ENCODE measurements at places on chromosomes 4 and X. TPM values are rescaled to one million over a fixed set of nuclear protein-coding genes. Genes with fewer than 3 reads are reported as not detected.

Gene IRS4
- total RNA-seq = 0.19 TPM

- DNase-seq = no peak
Observed at GRCh38 chr4:128716338-128716737, 93.2 kb upstream of the JADE1 start.

DNA sequence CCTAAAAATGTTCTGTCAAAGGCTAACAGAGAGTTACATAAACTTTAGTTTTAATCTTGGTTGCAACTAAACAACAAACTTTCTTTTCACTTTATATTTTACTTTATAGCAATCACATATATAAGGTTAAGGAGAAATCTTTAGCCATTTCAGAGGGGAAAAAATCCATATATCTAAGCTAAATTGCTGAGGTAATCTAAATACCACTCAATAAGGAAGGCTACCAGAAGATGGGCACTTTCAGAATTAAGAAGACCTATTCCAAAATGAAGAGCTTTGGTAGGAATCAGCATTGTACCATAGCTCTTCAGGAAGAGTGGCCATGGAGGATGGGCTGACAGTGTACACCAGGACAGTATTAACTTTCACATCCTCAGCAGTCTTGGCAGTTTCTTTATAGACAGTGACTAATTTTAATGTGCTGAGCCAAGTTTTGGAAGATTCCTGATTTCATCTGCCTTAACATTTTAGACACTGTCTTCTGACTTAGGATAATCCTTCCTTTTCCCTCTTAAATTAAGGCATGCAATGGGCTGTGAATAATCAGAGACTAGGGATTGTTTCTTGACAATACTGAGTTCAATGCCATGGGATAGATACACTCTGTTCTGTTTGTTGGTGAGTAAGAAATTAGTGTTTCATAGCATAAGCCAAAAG is 7.1 kb downstream of the FAT4 start:
- DNase-seq = peak; percentile 58

DNA sequence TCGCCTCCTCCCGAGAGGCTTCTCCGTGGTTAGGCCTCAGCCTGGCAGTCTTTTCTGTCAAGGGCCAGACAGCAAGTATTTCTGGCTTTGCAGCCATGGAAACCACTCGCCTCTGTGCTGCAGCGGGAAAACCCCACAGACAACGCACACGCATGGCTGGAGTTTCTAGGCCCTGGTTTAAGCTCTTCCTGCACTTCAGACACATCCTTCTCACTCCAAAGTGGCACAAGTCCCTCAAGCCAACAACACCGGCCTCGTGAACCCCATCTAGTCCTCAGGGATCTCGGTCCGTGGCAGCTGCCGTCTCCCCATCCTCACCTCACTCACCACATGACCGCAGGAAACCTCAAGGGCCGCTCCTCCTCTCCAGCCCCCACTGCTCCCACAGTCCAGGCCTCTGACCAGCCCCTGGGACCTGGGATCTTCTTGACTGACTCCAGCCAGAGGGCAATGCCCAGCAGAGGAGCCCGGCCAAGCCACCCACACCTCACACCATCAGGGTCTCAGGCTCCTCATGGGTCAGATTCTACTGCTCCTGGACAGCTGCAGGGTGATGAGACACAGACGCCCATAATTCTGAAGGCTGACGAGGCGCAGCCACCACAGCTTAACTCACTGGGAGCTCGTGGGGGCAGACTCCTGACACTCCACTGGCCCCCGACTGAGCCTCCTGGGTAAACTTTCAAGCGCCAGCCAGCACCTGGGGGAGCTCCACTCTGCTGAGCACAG is 21.7 kb downstream of the LETM1 start:
- DNase-seq = no peak

DNA sequence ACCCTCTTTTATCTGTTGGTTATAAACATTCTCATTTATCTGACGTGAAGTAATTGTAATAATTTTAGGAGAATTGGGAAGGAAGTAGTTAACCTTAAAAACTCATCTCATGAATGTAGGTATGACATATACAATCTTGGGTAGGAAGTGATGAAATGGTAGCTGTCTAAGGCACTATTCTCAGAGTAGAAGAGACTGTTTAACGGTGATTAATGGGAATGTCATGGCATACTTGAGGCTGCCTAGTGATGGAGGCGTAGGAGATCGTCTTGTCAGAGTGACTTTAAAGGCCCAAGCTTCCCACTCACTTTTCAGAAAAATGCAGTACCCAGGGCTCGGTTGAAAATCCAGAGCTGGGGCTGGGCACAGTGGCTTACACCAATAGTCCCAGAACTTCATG is 19.4 kb upstream of the AGA start:
- DNase-seq = peak; percentile 63

GRCh38 chr4:116020141-116020722 is 906.8 kb upstream of the NDST4 start:
- no peak for DNase-seq

DNA sequence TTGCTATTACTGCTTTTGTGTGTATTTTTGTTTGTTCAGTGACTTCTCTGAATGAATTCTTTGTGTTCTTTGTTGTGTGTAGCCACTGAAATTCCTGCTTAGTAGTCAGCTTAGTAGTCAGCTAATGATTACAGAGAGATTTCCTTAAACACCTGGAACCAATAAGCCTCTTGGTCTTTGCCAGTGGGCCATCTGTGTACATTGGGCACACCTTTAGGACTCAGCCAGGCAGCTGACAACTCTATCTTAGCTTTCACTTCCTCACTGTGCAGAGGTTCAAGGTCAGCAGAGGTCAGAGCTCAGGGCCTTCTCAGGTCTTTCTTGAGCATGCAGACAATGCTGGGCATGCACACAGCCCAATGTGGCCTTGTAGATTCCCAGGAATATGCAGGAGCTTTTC is 59.3 kb downstream of the RWDD4 start:
- DNase-seq = no peak

GRCh38 chr4:5638316-5638715 is 70.0 kb downstream of the EVC2 start:
- peak; percentile 95 for DNase-seq
